NCI-H1694 (cell line): ENCODE measurements at places on chromosomes 13 and 19.

GRCh38 chr19:47124937-47125668, 5.5 kb upstream of the SAE1 start:
- DNase-seq: peak; percentile 90

DNA sequence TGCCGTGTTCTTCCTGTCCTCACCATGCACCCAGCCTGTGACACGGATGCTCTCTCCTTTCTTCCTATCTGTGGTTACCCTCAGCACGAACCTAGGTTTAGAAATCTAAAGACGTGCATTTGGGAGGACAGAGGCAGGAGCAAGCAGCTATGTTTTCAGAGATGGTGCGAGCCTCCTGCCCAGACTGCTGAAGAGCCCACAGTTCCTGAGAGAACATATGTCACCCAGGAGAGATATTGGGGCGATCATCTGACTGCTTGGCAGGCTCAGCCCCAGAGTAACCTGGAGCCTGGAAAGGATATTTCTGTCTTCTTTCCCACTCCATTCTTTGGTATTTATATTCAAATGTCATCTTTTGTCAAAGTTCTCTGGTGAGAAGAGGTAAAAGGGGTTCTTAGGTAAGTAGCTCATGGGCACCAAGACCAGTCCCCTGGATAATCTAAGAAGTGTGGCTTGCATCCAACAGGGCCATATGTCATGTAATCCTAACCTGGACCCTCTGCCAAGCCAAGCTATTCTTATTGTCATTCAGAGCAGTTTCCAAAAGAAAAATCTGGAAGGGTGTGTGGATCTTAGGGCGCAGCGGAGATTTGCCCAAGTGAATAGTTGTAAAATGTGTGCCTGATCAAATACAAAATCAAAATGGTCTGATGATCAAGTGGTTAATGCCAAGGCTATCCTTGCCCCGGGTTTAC, 59.5 kb downstream of the FGF9 start:
- DNase-seq: no peak

GRCh38 chr13:21202767-21203531, 26.5 kb downstream of the MRPL57 start:
- no peak for DNase-seq

- no peak for DNase-seq
Observed at GRCh38 chr19:5547881-5548280, 19.9 kb downstream of the TINCR start.

GRCh38 chr19:862581-863314, 3.3 kb downstream of the CFD start:
- no peak for DNase-seq

- DNase-seq: no peak
Observed at GRCh38 chr19:48530066-48530720, 18.6 kb upstream of the LMTK3 start.

GRCh38 chr13:40210865-40211585, 455.4 kb downstream of the FOXO1 start:
- no peak for DNase-seq

DNA sequence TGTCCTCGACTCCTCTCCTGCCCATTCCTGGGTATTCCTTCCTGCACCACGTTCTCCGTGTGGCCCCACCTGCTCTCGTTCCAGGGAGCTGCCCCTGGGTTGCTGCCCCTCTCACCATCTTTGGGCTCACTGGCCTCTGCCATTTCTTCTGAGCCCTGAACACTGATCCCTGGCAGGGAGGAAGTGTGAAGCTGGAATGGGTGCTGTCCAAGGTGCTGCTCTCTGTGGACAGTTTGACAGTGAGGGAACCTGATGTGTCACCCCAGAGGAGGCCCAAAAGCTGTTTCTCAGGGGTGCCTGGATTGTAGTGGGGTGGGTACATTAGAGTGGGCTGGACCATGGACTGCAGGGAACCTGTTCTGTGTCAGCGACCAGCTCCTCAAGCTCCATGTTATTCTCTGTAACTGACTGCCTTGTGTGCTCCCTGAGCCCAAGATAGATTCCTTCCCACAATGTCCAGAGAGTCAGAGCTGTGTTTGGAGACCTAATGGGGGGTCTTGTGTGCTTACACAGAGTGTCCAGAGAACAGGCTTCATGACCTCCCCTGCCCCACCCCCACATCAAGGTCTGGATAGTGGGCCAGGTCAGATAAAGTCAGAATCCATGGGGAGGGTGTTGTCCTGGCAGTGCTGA, 7.2 kb upstream of the CEACAM8 start:
- no peak for DNase-seq

DNA sequence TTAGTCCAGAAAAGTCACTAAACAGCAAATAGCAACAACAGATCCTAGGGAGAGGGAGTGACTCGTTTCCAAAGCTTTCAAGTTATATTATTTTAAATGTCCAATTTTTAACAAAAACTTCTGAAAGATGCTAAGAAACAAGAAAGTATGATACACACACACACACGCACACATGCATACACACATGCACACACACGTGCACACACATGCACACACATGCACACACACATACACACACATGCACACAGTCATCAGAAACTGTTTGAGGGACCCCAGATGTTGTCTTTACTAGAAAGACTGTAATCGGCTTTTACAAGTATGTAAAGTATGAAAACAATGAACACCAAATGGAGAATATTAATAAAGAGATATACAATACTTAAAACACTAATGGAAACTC, 825.4 kb downstream of the UQCRFS1 start:
- DNase-seq: no peak

DNA sequence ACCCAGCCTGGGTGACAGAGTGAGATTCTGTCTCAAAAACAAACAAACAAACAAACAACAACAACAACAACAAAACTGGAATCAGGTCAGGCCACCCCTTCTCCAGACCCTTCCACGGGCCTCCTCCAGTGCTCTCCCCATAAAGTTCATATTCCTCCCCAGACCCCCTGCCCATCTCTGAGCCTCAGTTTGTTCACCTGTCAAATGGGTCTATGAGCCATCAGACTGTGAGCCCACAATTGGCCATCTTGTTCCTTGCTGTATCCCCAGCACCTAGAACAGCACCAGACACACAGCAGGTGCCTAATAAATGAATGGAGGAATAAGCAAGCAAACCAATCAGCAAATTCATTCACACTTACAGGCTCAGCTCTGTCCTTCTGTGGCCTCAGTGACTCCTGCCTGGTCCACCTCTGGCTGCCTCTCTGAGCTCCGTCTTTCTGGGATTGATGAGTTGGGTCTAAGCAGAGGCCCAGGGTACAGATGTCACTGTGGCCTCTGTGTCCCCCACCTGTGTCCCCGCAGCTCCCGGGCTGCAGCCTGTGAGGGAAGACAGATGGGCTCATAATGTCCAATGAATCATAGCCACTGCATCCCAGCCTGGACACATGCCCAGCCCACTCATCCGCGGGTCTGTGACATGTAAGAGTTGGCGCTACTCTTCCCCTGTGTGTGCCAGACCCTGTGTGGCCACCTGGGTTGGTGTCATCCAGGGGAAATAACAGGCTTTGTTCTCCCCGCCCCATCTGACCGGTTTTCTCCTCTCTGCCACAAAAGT, 19.6 kb upstream of the PTPRS start:
- DNase-seq: no peak

DNA sequence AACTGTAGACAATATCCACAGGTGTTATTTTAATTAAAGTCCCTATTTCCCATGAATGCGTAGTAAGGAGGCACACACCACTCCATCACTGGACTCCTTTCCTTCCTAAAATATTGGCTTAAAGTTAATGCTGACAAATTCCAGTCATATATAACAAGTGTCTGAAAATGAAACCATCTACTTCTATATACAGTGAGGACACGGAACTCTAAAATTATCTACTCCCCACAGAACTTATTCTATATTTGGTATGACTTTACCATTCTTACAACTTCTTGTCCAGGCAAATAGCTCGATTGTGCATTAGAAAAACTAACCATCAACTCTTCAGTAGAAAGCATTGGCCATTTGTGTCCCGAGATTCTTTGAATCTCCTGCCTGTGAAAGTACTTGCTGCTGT, 1560.2 kb downstream of the EFNB2 start:
- no peak for DNase-seq
